C1 segment of cervical spinal cord (tissue), 14 donors: ENCODE measurements at places on chromosomes 2 and 18.

GRCh38 chr2:44960871-44961270 is 19.4 kb downstream of the SIX3 start:
- no peak for DNase-seq

GRCh38 chr18:13382366-13382953 is 163.9 kb downstream of the LDLRAD4 start:
- DNase-seq: no peak

DNA sequence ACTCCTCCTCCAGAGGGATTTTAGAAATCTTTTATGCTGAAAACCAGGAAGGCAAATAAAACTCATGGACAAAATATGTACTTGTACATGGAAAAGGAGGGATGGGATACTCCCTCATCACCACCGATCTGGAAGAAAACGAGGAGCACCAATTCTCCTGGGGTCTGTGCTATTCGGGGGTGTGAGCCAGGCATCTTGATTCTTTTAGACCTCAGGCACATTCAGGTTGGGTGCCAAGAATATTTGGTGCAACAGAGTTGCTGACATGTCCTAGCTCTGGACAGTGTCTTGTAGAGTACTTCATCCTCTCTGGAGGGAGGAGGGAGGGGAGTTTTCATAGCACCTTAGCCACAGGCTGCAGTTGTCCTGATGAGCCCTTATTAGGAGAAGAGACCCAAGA is 163.0 kb downstream of the PRKCE start:
- no peak for DNase-seq

GRCh38 chr2:144886862-144887261 is 366.9 kb upstream of the ZEB2 start:
- DNase-seq: peak; percentile 28

DNA sequence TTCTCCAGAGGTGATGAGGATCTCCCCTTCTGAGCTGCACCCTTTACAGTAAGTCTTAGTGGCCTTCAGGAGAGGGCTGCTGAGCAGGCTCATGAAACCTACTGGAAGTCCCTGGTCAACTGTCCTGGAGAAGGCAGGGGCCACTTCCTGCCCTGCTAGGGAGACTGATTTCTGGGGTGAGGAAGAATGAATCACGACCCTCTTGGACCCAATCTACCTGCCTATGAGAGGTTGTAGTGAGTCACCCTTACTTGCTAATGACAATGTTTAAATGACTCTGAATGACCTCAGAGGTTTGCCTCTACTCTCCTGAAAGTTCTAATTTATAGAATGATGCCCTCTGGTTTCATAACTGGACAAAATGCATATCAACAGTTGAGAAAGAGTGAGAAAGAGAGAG is 79.4 kb upstream of the FAM136A start:
- DNase-seq: no peak

DNA sequence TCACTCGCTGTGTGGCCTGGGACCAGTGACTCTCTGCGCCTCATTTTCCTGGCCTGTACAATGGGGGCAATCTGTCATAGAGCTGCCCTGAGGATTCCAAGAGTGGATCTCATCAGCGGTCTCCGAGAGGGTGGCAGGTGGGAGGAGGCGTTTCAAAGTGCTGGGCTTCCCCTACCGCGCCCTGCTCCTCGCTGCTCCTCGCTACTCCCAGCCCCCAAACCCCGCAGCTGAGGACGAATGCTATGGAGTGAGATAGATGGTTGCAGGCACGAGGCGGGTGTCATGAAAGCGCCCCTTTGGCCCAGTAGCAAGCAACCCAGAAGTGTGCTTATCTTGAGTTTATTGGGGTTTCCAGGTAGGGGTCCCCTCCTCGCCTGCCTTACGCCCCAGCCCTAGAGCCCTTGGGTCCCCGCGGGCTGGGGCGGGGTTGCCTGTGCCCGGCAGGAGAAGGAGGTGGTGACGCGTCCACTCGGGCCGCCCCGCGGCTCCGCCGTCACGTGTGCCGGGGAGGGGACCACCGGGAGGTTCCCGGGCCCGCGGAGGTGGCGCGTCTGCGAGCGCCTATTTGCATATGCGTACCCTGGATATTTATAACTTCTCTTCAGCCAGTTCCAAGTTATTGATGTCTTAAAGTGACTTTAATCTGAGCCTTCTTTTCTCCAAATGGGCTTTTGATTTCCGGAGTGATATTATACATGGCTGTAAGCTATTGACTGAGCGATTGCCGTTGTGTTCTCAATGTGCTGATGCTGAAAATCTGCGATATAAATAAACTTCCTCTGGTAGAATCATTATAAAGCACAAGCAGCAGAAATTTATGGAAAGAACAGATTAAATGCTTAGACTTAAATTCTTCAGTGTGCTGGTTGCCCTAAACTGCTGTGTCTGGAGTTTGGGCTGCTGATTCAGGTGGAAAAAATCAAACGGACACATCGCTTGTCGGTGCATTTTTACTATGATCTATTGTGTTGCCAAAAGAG is 263.7 kb downstream of the ATAD2B start:
- DNase-seq: no peak

DNA sequence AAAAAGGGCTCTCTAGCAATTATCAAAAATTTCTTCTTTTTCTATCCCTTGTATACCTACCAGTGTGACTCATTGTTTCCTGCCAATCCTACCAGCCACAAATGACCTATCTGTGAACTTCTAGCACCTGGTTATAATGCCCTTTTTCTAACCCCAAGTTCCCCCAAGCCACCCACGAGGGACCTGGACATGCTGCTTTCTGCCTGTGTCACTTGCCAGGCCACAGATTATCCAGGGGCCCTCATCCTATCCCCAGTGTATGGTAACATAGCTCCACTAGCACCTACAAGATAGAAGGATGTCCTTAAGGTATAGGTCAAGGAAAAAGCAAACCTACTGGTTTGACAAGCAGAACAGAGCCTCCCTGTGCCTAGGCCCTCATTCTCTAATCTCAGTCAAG is 26.8 kb downstream of the AAK1 start:
- DNase-seq: no peak

GRCh38 chr2:174395969-174396630 is 570 bp downstream of the SCRN3 start:
- DNase-seq: no peak

GRCh38 chr18:12366784-12367183 is 10.2 kb downstream of the AFG3L2 start:
- no peak for DNase-seq

GRCh38 chr18:42114310-42114943 is 159.4 kb downstream of the PIK3C3 start:
- DNase-seq: no peak

GRCh38 chr2:5889519-5889918 is 197.3 kb downstream of the SOX11 start:
- DNase-seq: no peak

GRCh38 chr2:25115902-25116301 is 52.5 kb downstream of the POMC start:
- DNase-seq: no peak

DNA sequence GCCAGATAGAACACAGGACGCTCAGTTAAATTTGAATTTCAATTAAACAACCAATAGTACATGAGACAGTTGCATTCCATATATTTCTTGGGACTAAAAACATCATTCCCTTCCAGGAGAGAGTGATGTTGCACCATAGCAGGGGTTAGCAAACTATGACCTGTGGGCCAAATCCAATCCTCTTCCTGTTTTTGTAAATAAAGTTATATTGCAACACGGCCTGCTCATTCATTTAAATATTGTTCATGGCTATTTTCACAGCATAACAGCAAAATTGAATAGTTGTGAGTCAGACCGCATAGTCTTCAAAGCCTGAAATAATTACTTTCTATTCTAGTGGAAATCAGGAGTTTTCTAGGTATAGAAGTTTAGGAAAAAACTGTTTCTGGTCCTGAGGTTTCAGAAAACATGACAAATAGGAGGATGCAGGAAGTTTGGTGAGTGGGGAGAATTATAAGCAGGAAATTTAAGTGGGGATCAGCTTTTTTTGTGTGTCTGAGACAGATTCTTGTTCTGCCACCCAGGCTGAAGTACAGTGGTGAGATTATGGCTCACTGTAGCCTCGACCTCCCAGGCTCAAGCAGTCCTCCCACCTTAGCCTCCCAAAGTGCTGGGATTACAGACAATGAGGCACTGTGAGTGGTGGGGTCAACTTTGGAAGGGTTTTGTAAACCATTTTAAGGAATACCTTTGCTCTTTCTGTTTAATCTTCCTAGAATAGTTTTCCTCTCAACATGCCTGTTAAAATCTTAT is 131.5 kb downstream of the SOCS6 start:
- no peak for DNase-seq

DNA sequence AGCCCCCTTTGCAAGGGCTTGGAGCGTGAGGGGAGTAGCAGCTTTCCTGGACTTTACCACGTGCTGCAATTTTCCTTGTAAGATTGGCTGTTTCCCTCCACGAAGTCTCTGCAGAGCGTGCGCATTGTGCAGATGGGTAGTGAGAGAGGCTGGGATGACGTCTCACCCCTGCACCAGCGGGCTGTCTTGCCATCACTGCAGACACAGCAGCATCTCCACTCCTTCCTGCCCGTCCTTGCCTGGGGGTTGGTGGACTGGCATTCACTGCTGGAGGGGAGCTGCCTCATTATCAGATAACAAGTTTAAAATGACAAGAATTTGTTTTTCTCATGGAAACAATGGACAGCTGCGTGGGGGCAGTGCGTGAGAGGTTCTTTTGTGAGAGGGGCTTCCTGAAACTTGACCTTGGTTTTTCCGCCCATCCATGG is 45.3 kb upstream of the HS6ST1 start:
- DNase-seq: no peak

DNA sequence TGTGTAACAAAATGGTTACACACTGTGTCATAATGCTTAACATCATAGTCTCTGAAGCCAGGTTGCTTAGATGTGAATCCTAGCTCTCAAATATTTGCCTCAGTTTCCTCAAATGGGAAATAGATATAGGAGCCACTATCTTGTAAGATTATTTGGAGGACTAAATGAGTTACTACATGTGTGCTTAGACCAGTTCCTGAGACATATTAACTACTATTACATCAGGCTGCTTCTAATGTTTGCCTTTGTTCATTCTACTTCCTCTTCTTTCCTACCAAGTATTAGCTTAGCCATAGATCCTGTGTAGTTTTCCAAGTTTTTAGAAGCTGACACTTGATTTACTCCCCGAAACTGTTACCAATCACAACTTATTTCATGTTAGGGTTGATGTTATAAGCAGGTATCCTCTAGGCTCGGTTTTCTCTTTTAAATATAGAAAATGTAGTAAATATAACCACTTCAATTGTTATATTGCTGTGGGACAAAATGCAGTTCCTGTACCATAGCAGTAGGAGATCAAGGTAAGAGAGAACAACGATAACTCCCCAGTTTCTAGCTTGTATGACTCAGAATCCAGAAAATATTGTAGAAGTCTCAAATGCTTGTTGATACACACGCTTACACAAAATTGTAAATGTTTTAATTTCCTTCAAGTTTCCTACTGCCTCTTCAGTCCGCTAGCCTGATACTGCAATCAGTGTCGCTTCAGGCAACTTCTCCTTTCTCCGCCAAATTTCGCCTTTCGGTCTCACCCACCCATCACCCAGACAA is 751 bp upstream of the DNAJC10 start:
- DNase-seq: no peak

DNA sequence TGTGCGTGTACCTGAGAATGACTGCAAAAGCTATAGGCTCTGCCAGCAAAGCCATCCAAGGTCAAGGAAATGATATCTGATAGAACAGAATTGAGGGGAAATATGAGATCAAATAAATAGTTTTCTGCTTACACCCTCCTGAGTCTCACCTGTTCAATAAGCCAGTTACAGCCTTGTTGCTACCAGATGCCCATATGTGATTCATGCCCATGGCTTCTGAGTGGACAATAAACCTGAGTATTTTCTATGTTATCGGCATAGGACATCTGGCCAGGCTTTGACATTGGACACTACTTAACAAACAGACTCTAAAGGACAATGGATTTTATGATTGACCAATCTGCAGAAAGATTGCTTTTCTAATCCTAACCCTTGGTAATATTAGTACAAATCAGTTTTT is 297.9 kb downstream of the LRATD1 start:
- DNase-seq: no peak

GRCh38 chr2:212723226-212723625 is 184.6 kb upstream of the ERBB4 start:
- no peak for DNase-seq

GRCh38 chr2:128526455-128526976 is 207.8 kb upstream of the HS6ST1 start:
- DNase-seq: no peak

GRCh38 chr2:71545572-71546274 is 92.4 kb downstream of the DYSF start:
- DNase-seq: peak; percentile 38

DNA sequence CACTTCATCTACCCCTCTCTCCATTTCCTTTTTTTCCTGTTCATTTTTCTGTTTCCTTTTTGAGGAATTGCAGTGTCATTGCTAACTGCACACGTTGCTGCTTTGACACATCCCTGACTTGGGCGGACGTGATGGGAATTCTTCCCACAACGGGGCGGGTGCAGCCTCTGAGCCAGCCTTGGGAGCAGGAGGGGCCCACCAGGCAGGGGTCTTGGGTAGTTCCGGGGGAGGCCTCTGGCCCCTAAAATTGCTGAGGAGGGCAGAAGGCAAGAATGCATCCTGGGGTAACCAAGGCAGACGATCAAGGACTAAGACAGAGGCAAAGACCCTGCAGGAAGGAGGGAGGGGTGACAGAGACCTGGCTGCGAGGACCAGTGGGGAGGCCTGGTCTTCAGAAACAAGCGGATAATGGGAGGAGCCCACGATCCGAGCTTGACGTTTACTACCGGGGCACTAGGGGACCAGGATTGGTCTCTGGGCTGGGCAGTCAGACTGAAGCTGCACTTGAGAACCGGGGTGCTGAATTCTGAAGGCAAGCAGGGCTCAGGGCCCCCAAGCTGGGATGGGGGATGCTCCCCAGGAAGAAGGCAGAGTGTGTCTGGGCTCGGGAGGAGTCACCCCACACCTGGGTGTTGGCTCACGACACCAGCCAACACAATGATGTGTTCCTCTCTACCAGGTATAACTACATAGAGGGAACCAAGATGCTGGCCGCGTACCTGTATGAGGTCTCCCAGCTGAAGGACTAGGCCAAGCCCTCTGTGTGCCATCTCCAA is 14.8 kb upstream of the CNDP1 start:
- DNase-seq: no peak

- DNase-seq: no peak
Observed at GRCh38 chr2:5818961-5819600, 126.9 kb downstream of the SOX11 start.

- no peak for DNase-seq
Observed at GRCh38 chr2:60105906-60106305, 447.5 kb downstream of the BCL11A start.

- no peak for DNase-seq
Observed at GRCh38 chr18:69490813-69491212, 90.1 kb downstream of the DOK6 start.

DNA sequence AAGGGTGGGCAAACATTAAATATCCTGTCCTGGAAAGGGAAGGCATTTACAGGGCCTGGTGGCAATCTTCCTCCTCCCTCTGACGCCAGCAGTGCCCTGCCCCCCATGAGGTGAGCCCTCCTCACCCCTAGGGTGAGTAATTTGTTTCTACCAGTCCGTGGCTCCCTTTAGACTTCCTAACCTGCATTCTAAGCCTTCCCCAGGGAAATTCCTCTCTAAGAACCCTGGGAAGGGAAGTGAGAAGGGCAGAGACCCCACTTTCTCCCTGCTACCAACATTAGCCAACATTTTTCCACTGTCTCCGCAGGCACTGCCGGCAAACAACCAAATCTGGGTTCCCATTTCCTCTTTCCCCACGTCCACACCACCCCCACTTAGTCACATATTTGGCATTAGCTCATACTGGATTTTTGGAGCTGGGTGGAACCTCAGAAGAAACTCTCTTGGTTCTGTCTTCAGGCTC is 69.3 kb downstream of the NRP2 start:
- no peak for DNase-seq
